ENCODE measurements at places on chromosomes 2 and 18.

DNA sequence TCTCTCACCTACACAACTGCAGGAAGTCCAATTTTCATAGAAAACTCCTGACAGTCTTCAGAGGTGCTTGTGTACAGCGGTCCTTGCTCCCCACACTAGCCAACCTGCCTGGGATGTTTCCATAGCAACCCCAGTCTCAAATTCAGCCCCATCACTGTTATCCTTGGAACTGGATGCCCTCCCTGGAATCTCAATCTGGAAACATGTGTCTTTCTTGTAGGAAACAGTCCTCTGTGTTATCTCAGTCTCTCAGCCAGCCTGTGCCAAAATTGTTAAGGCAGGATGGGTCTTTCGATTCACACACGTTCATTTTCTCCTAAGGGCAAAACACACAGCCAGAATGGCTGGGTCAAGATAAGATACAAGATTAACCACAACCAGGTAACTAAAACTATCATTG lies 295.5 kb upstream of the RND3 start:
- no peak for DNase-seq

GRCh38 chr2:138819964-138820363 lies 39.8 kb upstream of the NXPH2 start:
- no peak for DNase-seq

- no peak for DNase-seq
Measured at GRCh38 chr2:241064008-241064801, 37.9 kb downstream of the MTERF4 start.

DNA sequence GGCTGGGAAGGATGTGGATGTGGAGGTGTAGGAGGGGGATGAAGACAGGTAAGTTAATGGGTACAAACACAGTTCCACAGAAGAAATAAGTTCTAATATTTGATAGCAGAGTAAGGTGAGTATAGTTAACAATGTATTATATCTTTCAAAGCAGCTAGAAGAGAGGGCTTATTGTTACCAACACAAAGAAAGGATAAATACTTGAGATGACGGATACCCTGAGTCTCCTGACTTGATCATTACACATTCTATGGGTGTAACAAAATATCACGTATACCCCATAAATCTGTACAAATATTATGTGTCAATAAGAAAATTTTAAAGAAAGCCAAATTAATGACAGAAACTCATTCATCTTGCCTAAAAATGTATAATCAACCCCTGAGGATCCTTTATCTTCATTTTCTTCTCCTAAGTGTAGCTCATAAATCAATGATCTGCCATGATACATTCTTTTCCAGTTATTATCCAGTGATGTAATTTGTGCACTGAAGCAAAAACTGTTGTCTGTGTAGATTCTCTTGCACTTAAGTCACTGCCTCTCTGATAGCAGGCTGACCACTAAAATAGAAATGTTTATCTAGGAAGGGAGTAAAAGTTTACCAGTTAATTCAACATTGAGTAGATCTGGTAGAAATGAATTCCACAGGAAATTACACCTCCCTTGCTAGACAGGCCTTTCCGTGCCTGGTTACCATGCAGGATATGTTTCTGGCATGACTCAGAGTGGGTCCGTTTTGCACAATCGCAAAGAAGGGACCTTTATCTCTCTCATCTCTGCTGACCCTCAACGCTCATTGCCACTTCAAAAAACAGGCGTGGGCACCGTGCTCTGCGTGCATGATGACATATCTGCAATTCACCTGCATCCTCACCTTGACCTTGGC lies 249.7 kb upstream of the NCKAP5 start:
- DNase-seq, result no peak

- no peak for DNase-seq
Measured at GRCh38 chr2:103754530-103754929, 992.7 kb downstream of the TMEM182 start.

GRCh38 chr2:24183366-24184069 lies 8.7 kb downstream of the FAM228A start:
- no peak for DNase-seq

DNA sequence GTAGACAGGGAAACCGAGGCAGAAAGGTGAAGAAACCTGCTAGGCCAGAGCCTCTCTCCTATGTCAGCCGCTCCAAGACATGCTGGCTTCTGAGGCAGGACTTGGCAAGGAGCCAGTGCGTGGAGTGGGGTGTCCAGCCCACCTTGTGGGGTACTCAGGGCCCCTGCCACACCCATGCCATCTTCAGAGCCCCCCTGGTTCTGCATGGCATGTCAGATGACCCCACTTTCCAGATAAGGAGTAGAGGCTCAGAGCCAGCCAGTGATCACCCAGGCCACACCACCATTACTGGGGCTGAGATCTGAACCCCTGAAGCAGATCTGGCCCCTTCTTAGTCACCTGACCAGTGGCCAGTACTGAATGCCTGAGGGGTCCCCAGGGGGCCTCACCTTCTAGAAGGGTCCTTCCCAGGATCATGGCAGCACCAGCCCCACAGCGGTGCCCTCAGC lies 14.7 kb downstream of the CROCC2 start:
- DNase-seq, result no peak

All from right renal cortex interstitium (tissue), 3 donors.